ENCODE measurements at places on chromosomes 1 and 21.

DNA sequence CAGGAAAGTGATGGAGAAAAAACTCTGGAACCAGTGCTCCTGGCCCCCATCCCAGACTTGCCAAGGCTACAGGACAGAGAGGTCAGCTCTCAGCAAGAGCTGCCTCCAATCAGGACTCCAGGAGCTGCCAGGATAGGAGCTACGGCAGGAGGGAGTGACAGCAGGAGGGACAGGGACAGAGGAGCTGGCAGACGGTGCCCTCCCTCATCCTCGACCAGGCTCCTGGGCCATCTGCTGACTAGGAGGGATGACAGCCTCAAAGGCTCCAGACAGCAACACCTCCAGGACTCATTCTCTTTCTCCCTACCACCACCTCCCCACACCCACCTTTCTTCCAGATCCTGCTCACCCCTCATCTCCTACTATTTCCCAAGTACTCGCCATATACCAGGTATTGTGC, 22.7 kb downstream of the DLGAP3 start:
- H3K27ac ChIP-seq, result no peak overlapping the region
- no peaks in the 10 kb centered on the region for H3K36me3 ChIP-seq
- no peak overlapping the region for H3K4me3 ChIP-seq
- no peaks in the 10 kb centered on the region for H3K27me3 ChIP-seq
- no peaks in the 10 kb centered on the region for H3K4me1 ChIP-seq
- DNase-seq, result no peak

DNA sequence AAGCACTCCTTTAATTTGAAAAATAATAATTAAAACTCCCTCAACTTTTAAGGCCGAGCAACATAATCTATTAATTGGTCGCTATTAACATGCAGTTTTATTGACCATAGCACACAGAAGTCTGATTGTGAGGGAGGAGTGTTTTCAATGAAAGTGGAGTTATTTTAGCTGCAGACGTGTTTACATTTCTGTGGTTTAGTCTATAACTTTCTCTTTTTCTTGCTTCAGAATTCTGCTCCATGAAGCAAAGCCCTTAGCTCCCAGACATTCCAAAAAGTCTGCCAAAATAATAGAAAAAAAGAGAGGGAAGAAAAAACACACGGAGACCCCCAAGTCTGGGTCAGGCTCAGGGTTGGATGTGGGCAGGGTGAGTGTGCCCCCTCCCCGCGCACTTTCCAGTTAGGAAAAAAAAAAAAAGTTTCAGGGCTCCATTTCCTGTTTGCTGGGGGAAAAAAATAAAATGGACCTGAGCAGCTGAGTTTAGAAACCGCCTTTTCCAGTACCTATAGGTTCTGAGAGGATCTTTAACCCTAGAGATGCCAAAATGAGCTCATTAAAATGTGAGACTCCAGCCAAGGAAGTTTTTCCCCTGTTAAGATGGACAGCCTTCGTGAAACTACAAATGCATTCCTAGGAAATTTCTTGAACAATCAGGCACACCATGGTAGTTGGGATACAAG, 143.7 kb upstream of the ETS2 start:
- H3K4me1 ChIP-seq, result peaks cover 9% of the 10 kb centered on the region
- no peak overlapping the region for H3K27ac ChIP-seq
- H3K36me3 ChIP-seq, result no peaks in the 10 kb centered on the region
- H3K4me3 ChIP-seq, result peak overlapping the region; percentile 51
- H3K27me3 ChIP-seq, result peaks cover 28% of the 10 kb centered on the region

DNA sequence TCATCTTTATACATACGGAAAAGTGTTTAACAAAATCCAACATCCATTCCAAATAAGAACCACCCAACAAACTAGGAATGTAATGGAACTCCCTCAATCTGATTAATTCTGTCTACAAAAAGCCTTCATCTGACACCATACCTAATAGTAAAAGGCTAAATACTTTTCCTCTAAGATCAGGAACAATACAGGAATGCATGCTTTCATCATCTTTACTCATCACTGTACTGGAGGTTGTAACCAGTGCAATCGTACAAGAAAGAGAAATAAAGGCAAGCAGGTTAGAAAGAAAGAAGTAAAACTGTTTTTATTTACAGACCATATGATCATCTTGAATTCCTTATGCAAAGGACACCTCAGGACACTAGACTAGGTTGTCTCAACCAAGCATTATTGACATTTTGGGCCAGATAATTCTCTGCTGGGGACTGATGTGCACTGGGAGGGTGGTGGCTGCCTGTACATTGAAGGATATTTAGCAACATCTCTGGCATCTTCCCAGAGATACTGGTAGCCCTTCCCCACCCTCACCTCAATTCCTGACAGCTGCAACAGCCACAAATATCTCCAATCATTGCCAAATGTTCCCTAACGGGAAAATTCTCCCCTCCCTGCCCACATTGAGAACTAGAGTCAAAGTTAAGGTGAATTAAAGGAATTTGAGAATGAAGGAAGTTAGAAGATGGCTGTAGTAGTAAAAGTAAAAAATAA, 30.6 kb upstream of the INSL5 start:
- no peaks in the 10 kb centered on the region for H3K36me3 ChIP-seq
- no peaks in the 10 kb centered on the region for H3K4me1 ChIP-seq
- no peak overlapping the region for H3K4me3 ChIP-seq
- no peak for DNase-seq

DNA sequence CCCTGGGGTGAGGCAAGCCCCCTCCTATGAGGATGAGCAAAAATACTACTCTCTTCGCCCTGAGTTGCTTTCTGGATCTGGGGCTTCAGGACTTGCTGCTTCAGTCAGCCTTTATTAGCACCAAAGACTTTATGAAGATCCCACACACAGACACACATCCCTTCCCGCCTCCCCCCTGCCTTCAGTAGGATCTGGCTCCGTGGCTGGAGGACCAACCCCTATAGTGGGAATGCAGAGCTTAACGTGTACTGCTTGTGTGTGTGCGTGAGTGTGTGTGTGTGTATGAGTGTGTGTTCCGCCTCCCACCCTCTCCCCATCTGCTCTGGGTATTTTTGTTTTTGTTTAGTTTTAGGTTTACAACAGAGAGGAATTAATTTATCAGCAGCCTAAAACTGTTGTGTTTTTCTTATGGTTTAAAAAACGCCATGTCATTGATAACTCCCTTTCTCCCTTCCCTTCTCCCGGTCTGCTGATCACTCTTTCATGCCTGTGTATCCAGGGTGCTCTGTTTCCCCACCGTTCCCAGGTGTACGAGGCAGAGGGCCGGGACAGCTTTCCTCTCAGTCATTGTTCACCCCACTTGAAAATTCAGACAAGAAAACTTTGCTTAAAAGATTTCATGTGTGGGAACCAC, 27.5 kb upstream of the ZFP69B start:
- DNase-seq, result no peak
- no peak overlapping the region for H3K27ac ChIP-seq
- no peaks in the 10 kb centered on the region for H3K27me3 ChIP-seq
- H3K36me3 ChIP-seq, result no peaks in the 10 kb centered on the region

DNA sequence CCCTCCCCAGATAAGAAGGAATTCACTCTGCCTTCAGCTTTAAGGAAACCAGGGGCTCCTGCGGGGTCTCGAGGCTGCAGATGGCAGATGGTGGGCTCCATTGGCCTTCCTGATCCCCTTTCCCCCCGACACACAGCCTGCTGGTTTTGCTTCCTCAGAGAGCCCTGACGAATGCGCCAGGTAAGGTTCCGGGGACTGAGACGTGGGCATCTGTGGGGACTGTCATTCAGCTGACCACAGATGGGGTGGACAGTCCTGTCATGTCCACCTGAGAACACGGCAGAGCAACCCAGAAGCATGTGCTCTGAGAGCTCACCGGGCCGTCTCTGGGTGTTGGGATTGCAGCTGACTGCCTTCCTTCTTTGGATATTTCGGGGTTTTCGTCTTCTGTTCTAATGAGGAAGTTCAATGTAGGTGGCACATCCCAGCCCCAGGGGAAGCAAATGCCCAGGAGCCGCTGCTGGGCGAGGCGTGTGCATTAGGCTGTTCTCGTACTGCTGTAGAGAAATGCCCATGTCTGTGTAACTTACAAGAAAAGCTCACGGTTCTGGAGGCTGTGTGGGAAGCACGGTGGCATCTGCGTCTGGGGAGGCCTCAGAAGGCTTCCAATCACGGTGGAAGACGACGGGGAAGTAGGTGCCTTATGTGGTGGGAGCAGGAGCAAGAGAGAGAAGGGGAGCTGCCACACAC, 22.6 kb upstream of the TTC34 start:
- H3K27ac ChIP-seq, result no peak overlapping the region
- H3K36me3 ChIP-seq, result no peaks in the 10 kb centered on the region

DNA sequence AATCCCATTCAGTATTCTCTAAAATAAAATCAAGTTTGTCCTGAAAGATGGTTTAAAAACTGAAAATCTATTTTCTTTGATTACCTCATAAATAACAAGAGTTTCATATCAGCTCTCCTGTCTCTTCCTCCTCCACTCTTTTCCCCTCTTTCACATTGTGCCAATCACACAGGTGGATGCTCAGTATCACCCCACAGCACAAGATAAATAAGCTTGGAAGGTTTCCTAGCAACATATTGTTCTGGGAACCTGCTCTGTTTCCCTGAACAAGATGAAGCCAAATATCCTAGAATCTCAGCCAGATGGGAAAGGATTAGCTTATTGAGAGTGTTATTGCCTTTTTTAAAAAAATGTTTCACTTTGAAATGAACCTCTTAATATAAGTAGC, 45.7 kb upstream of the CACYBP start:
- no peaks in the 10 kb centered on the region for H3K4me1 ChIP-seq
- no peaks in the 10 kb centered on the region for H3K36me3 ChIP-seq
- no peak overlapping the region for H3K4me3 ChIP-seq
- no peak for DNase-seq
- no peaks in the 10 kb centered on the region for H3K27me3 ChIP-seq

- no peaks in the 10 kb centered on the region for H3K27me3 ChIP-seq
- no peak for DNase-seq
- H3K36me3 ChIP-seq, result 0 out of 2 replicates have a peak, but pooled peaks cover 4% of the 10 kb centered on the region
- H3K4me3 ChIP-seq, result no peak overlapping the region
Measured at GRCh38 chr1:54358503-54359168, 47.6 kb downstream of the SSBP3 start.

DNA sequence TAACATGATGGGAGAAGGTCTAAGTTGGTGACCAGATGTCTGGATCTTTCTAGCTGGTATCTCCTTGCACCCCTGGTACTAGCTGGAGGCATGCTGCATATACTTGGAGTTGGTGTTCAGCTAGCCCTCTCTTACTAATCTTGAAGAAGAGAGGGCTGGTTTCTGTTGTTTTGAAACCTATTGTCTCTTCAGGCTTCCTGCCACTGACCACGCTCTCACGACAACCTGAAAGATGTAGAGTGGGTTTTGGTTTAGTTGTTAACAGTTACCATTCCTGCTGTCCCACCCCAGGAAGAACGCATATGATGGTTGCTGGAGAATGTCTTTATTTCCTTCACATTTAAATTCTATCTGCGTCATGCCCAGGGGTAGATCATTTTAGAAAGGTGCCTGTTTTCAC, 3.6 kb downstream of the MAN1C1 start:
- H3K36me3 ChIP-seq, result no peaks in the 10 kb centered on the region
- H3K27me3 ChIP-seq, result peaks cover 17% of the 10 kb centered on the region
- DNase-seq, result peak; percentile 31
- no peak overlapping the region for H3K4me3 ChIP-seq
- H3K27ac ChIP-seq, result no peak overlapping the region

- no peak overlapping the region for H3K4me3 ChIP-seq
- no peak for DNase-seq
- H3K27ac ChIP-seq, result no peak overlapping the region
- no peaks in the 10 kb centered on the region for H3K36me3 ChIP-seq
- peaks cover 2% of the 10 kb centered on the region for H3K4me1 ChIP-seq
Measured at GRCh38 chr1:203317429-203318228, 12.3 kb downstream of the BTG2 start.

- no peaks in the 10 kb centered on the region for H3K36me3 ChIP-seq
- H3K4me3 ChIP-seq, result no peak overlapping the region
- no peak for DNase-seq
Measured at GRCh38 chr21:33670076-33670978, 28.0 kb downstream of the ITSN1 start.

DNA sequence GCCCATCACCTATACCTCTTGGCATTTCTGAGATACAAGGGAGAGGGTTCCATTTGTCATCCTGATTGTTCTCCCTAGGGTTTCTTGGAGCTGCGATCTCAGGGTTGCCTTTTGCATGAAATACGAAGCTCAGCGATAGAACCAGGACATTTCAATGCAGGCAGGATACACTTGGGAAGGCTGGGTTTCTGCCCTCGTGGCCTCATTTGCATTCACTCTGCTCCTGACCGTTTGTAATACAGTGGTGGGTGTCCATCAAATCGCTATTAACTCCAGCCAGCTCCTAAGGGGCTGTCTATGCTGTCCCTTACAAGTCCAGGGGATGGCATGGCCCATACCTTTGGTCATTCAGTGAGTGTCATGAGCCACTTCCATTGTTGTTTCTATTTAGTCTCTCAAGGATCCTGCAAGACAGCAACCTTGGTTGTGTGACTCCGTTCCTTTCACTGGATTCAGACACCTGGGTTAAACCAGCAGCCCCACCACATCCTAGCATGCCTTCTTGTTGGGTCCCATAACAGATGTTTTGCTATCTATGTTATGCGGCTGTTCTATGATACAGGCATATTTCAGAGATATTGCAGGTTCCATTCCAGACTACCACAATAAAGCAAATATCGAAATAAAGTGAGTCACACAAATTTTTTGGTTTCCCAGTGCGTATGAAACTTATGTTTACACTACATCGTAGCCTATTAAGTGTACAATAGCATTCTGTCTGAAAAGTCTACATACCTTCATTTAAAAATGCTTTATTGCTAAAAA, 18.3 kb downstream of the KAZN start:
- no peaks in the 10 kb centered on the region for H3K36me3 ChIP-seq
- no peak for DNase-seq
- no peaks in the 10 kb centered on the region for H3K27me3 ChIP-seq
- H3K27ac ChIP-seq, result no peak overlapping the region
